ENCODE measurements at places on chromosomes 7 and 10.

- no peak for DNase-seq
Observed at GRCh38 chr7:142851919-142852318, 3.0 kb upstream of the EPHB6 start.

- no peak for DNase-seq
Observed at GRCh38 chr7:24932815-24933214, 47.2 kb downstream of the OSBPL3 start.

GRCh38 chr10:69224862-69225657 is 4.9 kb downstream of the HKDC1 start:
- no peak for DNase-seq

- DNase-seq = no peak
Observed at GRCh38 chr10:24622781-24623301, 100.8 kb downstream of the ARHGAP21 start.

- DNase-seq = no peak
Observed at GRCh38 chr7:107130487-107131220, 38.1 kb upstream of the HBP1 start.

GRCh38 chr7:143901332-143901667 is 676 bp downstream of the TCAF1 start:
- DNase-seq = no peak

- DNase-seq = no peak
Observed at GRCh38 chr10:8721650-8722049, 667.2 kb downstream of the GATA3 start.
